ENCODE measurements at places on chromosomes 5 and 9.

- DNase-seq, result peak; percentile 48
Measured at GRCh38 chr5:81750308-81751008, 439 bp downstream of the SSBP2 start.

GRCh38 chr9:73294336-73294735 lies 142.7 kb downstream of the ANXA1 start:
- no peak for DNase-seq

GRCh38 chr5:167565189-167565954 lies 726.1 kb upstream of the WWC1 start:
- DNase-seq, result no peak

- no peak for DNase-seq
Measured at GRCh38 chr5:111628901-111629300, 116.6 kb upstream of the STARD4 start.

- peak; percentile 11 for DNase-seq
Measured at GRCh38 chr9:73067074-73067473, 84.6 kb upstream of the ANXA1 start.

GRCh38 chr9:121295662-121296191 lies 27.8 kb downstream of the GSN start:
- DNase-seq, result no peak

GRCh38 chr9:129071526-129072126 lies 9.3 kb upstream of the DOLPP1 start:
- peak; percentile 40 for DNase-seq

- no peak for DNase-seq
Measured at GRCh38 chr5:39660020-39660419, 235.2 kb upstream of the DAB2 start.

DNA sequence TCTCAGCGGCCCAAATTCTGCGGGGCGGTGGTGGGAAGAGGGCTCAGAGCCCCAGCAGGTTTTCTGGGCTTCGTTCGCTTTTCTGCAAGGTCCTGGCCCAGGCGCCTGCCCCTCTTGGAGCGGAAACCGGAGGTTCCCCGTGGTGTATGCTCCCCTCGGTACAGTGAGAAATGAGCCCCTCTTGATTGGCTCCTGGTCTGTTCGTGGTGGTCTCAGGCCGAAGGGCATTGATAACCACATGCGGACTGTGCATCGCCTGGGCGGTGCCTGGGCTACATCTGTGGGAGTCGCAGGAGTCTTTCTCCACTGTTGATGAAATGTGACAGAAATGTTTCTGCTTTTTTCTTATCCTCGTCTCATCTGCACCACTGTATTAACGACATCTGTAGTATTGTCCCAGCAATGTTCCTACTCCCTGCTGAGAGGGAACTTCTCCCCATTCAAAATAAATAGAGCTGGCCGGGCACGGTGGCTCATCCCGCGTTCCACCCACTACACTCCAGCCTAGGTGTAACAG lies 682 bp downstream of the MAN1B1 start:
- no peak for DNase-seq

- DNase-seq, result no peak
Measured at GRCh38 chr5:147483188-147483790, 26.6 kb downstream of the DPYSL3 start.

DNA sequence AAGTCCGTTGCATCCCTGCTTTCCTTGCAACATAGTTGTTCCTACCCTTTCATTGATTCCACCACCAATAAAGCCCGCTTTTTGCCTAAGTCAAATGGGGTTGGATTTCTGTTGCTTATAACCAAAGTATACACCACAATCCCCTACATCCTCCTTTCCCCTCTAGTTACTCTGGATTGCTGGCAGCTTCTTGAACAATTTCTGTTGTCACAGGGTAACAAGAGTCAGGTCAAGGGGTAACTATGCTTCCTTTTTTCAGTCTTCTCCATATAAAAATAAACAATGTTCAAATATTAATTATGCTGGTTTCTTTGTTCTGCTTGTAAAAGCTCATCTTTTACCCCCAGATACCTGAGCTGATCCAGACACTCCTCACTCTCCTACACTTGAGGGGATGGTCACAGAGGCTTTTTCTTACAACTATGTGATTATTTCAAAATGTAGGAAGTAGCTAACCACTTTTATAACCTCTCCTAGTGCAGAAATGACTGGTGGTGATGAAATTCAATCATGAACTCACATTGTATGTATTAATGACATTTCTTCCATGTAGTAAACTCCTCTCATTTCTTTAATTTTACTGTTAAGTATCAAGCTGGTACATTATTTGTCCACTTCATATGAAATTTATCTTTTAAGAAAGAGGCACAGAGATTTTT lies 136.5 kb downstream of the SNX18 start:
- DNase-seq, result no peak

- no peak for DNase-seq
Measured at GRCh38 chr5:43926923-43927322, 323.9 kb downstream of the NNT start.

GRCh38 chr5:37005946-37006540 lies 129.5 kb downstream of the NIPBL start:
- no peak for DNase-seq

DNA sequence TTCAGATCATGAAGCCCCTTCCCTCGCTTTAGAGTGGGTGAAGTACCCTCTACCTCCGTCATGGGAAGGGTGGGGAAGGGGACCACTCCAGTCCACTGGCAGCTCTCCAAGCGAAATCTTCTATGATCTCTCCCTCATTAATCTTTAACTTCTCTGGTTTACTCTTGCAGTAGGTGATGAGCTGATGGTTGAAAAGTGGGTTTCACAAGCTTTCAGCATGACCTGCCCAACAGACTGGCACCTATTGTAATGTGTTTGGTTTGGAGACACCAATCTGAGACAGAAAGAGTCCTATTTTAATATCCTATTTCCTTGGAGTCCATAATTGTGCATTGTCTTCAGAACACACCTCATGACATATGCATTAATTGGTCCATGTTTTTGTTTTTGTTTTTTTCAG lies 70.8 kb upstream of the TGFBR1 start:
- DNase-seq, result no peak

- DNase-seq, result no peak
Measured at GRCh38 chr5:75142566-75143136, 90.3 kb upstream of the GCNT4 start.

GRCh38 chr5:175118700-175119309 lies 325.2 kb downstream of the DRD1 start:
- DNase-seq, result no peak

GRCh38 chr9:107644733-107645463 lies 155.3 kb upstream of the KLF4 start:
- no peak for DNase-seq

DNA sequence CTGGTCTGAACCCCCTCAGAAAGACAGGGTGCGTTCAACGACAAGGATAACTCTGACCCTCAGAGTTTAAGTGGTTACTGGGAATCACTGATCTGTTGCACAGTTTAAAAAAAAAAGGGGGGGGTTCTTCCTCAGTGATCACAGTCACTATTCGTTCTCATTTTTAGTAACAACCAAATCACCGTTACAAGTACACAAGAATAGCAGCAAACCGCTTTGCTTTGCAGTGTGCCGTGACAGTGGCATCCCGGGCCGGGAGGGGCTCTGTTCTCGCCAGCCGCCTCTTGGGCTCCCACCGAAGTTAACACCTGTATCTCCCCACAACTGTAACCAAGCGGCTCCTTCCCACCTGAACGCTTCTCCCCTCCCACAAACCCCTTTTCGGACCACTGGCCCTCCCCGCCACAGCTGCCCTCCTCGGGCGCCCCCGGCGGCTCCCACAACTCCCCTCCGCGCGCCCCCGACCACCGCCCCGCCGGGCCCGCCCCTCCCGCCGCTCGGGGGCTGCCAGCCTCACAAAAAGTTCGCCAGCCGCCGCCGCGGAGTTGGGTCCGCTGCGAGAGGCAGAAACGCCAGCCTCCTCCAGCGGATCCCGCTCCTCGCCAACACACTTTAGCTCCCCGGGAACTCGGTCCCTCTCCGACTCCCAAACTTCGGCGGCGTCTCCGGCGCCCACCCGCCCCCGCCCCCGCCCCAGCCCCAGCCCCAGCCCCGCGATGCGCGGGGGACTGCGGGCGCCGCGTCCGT lies 1.2 kb downstream of the SSBP2 start:
- DNase-seq, result peak; percentile 78

DNA sequence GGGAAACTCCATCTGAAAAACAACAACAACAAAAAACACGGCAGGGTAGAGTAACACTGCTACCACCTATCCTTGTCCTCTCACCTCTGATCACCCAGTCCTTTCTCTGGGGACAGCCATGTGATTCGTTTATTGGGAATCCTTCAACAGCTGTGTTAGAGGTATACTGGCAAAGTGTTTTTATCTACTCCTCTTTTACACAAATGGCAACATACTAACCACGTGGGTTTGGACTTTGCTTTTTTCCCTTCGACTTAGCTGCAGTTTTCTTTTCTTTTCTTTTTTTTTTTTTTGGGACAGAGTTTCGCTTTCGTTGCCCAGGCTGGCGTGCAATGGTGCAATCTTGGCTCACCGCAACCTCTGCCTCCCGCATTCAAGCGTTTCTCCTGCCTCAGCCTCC lies 11.2 kb upstream of the SET start:
- DNase-seq, result no peak

- peak; percentile 51 for DNase-seq
Measured at GRCh38 chr5:90528601-90529193, 687 bp downstream of the LYSMD3 start.

DNA sequence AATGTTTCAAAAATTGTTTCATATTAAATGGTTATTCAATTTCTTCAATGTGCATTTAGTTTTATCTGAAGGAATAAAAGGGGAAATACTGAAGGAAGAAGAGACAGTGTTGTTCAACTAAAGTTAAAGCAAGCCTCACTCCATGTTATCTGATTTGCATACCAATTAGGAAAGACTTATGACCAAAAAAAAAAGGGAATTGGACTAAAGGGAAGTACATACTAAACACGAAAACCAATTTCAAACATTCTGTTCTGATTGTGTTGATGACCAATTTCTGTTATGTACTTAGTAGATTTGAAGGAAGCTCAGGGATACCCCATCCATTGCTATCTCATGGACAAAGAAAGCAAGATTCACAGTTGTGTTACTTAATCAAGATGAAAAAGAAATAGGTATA lies 4.9 kb upstream of the GAPT start:
- no peak for DNase-seq

GRCh38 chr5:111143910-111144309 lies 51.8 kb downstream of the WDR36 start:
- DNase-seq, result no peak

DNA sequence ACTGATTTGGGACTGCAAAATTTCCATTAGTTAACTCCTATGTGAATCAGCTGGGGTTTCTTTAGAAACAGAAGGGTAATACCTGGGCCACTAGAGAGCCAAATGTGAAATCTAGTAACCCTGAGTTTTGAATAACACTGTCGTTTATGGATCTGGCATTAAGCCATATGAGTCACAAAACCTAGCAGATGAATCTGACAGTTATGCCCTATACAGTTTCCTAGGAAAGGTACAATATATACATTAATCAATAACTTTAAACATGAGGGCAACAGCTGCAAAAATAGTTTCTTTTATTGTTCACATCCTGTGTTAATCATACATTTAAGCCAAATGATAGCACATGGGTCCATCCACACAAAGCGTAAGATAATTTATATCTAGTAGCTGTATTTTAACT lies 56.9 kb downstream of the PAM start:
- no peak for DNase-seq

GRCh38 chr5:73694089-73694488 lies 68.1 kb downstream of the ARHGEF28 start:
- DNase-seq, result peak; percentile 27

- peak; percentile 75 for DNase-seq
Measured at GRCh38 chr9:21965401-21965951, 28.7 kb downstream of the CDKN2A start.

DNA sequence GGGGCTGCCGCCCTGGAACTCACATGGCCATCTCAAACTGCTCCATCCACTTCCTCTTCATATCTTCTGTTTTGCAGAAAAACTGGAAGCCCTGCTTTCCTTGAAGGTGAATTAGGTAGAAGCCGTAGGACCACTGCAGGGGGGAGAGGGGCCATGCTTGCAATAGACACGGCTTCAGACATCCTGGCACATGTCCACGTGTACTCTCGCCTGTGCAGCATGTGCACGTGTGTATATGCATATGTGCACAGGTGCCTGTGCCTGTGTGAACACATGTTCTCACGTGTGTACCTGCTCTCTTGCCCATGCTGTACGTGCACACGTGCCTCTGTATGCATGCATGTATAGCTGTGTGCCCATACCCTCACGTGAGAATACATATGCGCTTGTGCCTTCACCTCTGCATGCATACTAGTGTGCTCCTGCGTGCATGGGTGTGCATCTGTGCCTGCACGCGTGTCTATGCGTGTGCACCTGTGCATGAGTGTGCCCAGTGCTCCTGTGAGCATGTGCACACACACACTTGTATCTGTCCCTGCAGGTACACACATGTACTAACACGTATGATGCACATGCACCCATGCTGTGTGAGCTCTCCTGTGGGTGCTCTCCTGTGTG lies 47.7 kb upstream of the SARDH start:
- no peak for DNase-seq

- DNase-seq, result no peak
Measured at GRCh38 chr9:76537150-76537646, 78.2 kb downstream of the GCNT1 start.

DNA sequence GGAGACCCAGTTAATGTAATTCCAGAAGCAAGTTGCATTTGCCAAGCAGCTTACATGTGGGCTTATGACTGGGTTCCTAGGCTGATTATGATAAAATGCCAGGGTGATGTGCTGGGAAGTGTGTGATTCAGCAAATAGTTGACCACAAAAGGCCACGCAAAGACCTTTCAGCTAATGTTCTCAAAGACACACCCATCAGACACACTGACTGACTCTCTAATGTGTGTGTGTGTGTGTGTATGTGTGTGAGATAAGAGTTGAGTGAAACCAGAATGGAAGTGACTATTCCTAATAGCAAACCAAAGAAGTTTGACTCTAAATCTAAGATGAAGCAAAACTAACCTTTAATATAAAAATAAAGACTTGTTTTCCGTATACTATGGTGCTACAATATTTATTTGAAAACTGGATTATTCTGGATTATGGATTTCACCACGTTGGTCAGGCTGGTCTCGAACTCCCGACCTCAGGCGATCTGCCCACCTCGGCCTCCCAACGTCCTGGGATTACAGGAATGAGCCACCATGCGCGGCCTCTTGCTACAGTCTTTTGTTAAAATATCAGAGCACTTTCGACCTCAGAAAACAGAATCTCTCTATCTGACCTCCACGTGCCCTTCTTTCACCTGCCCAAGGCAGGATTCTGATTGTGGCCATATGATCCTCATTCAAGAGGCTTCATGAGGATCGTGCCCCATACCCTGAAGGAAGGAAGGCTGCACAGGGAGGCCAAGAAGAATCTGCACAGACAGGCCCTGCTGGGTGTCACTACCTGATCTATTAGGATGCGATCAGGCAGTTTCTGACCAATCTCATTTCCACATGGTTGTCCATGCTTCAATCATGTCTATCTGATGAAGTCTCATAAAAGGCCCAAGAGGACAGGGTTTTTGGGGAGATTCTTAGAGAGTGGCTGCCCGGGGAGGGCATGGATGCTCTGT lies 75.6 kb downstream of the USP20 start:
- DNase-seq, result peak; percentile 48

- no peak for DNase-seq
Measured at GRCh38 chr5:109230369-109230768, 179.4 kb downstream of the PJA2 start.

- peak; percentile 54 for DNase-seq
Measured at GRCh38 chr9:105114964-105115728, 129.3 kb upstream of the SLC44A1 start.

GRCh38 chr5:91114658-91115057 lies 268.5 kb downstream of the ARRDC3 start:
- no peak for DNase-seq
